ENCODE measurements at places on chromosomes 1 and 21.

- DNase-seq: peak; percentile 33
These were observed 28.7 kb upstream of the TRAPPC10 start for GRCh38 chr21:43983390-43983789.

DNA sequence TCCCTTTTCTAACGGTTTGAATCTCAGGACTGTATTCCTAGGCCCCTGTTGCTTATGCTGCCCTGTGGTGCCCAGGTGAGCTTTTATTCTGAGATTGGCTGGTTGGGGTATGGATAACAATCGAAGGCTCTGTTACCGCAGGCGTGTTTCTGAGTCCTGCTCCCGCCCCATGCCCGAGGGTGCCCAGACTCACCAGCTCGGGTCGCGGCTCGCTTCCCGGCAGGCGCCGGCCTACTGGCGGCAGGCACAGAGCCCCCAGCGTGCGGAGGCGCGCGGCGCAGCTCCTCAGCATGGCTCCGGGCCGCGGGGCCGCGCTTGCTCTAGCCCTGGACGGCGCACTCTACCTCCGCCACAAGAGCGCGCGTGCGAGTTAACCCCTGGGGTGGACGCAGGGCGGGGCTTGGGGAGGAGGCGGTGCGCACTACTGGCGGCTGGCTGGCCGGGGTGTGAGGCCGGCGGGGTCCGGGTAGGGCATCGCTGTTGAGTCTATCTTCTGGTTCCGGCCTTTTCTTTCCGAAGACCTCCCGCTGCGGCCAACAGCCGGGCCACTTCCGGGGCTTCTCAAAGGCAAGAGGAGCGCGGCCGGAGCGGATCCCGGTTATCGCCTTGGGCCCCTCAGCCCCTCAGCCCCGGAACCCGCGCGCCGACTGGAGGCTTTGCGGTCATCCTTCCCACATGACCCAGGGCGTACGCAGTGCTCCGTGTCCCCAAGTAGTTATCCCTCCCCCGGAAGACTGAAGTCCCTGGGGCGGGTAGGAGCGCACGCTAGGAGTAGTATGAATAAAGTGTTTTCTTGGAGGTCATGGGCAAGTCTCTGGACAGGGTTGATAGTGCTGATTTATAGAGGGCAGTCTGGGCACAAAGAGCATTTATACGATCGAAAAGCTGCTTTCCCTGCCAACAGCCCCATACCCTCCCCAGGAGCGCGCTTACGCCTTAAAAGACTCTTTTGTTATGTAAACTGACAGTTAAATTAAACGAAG is at the start of gene THEM4:
Gene THEM4 (minus strand): TSS at position 345 of the 983 bp plus-strand sequence. CDS start 53 bp downstream, at position 292.
- DNase-seq: peak; percentile 98

- DNase-seq: no peak
These were observed 6.8 kb upstream of the SLC22A15 start for GRCh38 chr1:115969509-115969908.

- DNase-seq: no peak
These were observed 174.3 kb downstream of the SETD4 start for GRCh38 chr21:35885942-35886541.

GRCh38 chr1:114671011-114671938 is 1.4 kb upstream of the DENND2C start:
- DNase-seq: no peak

GRCh38 chr1:228664399-228664914 is 70.8 kb upstream of the RHOU start:
- no peak for DNase-seq

DNA sequence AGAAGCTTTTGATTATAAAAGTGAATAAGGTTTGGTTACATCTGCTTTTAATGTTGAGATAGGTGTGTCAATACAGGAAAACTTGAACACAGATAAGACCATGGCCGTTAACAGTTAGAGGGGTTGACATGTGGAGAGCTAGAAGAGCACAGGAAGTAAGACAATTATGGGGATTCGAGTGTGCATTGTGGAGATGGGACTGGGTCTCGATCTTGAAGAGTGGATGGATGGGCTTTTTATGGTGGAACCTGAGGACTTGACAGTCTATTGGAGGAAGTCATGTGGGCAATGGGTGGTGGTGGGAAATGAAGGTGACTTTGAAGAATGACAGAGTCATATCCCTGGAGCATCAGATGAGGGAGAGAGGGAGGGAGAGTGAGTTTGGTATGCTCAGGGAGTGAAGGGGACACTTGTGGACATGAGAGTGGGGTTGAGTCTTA is 12.1 kb downstream of the DYRK1A start:
- no peak for DNase-seq

DNA sequence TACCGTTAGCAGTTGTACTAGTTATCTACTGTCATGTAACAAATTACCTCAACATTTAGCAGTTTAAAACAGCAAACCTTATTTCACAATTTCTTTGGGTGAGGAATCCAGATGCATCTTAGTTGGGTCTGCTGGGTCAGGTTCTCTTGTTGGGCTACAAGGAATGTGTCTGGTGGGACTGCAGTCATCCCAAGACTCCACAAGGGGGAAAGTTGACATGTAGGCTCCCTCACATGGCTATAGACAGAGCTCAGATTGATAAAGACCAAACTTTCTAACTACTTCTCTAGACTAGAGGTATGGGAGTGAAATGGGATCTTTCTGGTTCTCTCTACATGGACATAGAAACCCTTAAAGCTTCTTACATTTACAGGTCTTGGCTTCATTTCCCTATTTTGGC is 160.9 kb downstream of the UCK2 start:
- no peak for DNase-seq

- DNase-seq: no peak
These were observed 40.1 kb upstream of the RD3 start for GRCh38 chr1:211532088-211532444.

DNA sequence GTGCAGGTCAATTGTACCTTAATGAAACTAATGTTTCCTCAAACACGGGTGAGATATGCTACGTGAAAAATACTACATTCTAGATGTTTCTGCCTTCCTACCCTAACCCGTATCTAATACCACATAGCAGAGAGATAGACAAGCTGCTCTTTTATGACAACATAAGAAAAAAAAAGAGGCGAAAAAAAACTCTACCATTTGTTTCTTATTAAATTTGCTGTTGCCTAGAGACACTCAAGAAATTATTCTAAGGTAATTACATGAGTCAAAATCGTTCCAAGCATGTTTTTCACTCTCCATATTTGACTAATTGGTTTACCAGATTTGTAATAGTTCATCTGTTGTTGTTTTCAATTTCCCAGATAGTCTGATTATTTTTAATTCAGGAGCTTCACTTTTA is 27.4 kb downstream of the PALMD start:
- no peak for DNase-seq

DNA sequence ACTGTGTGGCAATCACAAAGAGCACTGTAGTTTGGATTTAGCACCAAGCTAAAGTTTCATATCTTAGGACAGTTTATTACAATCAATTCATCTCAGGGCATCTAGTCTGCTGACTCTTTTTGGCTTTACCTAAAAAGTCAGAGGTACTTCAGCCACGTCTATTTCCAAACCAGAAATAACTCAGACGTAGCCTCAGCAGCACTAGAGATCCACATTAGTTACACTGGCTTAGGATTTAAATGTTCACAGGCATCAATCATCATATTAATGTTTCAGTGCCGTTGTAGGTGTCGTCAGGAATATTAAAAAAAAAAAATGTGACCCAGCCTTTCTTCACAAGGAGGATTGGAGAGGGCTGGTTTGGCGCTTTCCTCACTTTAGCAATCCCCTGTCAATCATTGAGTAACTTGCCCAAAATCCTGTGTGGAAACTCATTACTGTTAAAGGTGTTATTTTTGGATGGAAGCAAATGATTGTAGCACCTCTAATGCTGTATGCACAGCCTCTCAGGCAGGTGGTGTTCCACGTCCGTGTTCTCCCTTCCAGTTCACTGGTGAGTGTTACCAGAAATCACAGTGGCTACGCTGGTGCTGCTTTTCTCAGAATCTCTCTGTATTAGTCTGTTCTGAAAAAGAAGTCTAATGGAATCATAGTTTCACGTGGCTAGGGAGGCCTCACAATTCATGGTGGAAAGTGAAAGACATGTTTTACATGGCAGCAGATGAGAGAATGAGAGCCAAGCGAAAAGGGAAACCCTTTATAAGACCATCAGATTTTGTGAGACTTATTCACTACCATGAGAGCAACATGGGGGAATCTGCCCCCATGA is 45.4 kb downstream of the NEK7 start:
- no peak for DNase-seq

- DNase-seq: no peak
These were observed 116.9 kb upstream of the SLC25A33 start for GRCh38 chr1:9422321-9422720.

- no peak for DNase-seq
These were observed 28.2 kb upstream of the SLC30A1 start for GRCh38 chr1:211606914-211607753.

GRCh38 chr1:226566234-226566633 is 17.7 kb downstream of the STUM start:
- no peak for DNase-seq

GRCh38 chr21:43355925-43356289 is 71.0 kb downstream of the SIK1 start:
- DNase-seq: no peak

- DNase-seq: no peak
These were observed 58.8 kb downstream of the AK4 start for GRCh38 chr1:65206836-65207235.

GRCh38 chr21:29696937-29697336 is 242.9 kb downstream of the GRIK1 start:
- no peak for DNase-seq

DNA sequence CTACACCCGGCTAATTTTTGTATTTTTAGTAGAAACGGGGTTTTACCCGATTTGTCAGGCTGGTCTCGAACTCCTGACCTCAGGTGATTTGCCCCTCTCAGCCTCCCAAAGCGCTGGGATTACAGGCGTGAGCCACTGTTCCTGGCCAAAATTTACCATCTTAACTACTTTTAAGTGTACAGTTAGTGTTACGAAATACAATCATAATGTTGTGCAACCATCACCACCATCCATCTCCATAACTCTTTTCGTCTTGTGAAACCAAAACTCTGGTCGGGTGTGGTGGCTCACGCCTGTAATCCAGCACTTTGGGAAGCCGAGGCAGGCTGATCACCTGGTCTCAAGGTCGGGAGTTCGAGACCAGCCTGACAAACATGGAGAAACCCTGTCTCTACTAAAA is 14.1 kb upstream of the ZBTB40 start:
- DNase-seq: no peak

DNA sequence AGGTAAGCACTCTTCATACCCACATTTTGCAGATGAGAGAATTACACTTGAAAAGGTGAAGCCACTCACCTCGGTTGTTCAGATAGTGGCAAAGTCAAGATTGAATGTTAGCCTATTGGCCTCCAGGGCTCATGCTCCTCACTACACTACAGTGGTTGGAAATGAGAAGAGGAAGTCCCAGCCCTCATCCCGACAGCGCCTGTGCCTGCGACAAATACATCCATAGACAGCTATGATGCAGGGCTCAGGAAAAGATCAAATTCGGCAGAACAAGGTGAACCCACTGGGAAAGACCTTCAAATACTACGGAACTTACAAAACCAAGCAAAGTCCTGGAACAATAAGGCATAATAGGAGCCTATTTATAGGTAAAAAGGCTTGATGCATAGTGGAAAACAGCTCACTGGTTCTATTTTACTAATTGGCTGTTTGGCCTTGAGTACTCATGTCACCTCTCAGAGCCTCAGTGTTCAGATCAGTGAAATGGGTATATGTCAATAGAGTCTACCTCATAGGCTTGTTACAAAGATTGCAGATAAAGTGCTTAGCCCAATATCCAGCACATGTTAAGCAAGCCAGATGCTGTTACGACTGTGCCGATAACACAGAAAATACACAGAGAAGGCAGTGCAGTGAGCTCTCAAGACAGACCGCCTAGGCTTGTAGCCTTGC is 3.5 kb downstream of the SPOCD1 start:
- no peak for DNase-seq

GRCh38 chr1:198278943-198279342 is 122.1 kb downstream of the NEK7 start:
- no peak for DNase-seq

DNA sequence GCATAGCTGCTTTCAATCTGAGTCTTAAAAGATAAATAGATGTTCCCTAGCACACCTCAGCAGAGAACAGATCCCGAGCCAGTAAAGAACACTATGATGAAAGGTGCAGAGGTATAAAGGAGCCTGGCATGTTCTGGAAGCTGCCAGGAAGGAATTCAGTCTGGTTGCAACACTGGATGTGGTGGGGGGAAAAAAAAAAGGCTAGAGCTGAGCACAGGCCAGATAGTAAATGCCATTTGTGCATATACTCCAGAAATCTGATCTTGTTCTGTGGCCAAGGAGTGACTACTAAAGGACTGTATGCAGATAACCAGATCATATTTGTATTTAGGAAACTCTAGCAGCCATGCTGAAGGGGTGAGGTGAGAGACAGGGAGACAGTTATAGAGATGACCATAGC is 240.3 kb downstream of the VAV3 start:
- DNase-seq: no peak

DNA sequence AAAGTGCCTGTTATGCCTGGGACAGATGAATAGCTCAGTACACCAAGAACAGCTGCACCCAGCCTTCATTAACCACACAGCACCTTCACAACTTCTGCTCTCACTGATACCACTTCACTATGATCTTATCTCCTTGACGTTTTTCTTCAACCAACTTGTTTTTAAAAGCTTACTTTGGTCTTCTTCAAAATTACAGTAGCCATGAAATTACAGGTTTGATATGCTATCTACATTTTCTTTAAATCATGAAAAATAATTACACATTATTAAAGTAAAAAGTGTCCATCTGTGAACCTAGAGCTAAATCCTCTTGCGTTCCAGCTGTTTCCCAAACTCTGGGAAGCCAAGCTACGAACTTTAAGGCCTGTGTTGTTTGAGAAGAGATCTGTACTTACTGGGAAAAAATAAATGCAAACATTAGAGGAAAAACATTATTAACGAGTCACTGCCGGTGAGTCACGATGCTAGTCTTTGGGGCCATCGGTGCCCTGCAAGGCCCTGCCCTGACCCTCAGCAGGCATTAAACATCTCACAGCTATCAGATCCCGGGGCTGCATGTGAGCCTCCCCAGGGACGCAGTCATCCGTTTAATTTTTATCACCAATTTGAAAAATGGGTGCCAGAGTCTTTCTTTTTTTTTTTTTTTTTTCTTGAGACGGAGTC is 56.3 kb upstream of the GPR153 start:
- no peak for DNase-seq

- DNase-seq: no peak
These were observed 230.4 kb downstream of the DNM3 start for GRCh38 chr1:172071746-172072145.

DNA sequence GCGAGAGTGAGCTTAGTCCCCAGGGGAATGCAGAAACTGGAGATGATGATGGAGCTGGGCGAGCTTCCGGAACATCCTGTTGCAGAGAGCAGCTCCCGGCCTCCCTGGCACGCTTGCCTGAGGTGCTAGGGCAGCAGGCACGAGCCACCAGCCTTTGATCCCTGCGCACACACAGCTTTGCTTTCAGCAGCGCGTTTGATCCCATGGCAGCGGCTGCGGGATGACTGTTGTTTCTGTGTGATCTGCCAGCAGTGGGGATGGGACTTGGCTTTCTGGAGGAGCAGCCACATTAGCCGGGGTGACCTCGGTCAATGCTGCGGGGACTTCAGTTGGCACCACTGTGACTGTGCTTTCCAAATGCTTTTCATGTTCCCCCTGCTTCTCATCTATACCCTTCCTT is 193.2 kb downstream of the KAZN start:
- no peak for DNase-seq
